Activated naive CD4-positive, alpha-beta T cell (primary cell): ENCODE measurements at places on chromosomes 3 and 15.
A peak's percentile ranks its signal among the peaks of the same experiment; 100 is the strongest.

DNA sequence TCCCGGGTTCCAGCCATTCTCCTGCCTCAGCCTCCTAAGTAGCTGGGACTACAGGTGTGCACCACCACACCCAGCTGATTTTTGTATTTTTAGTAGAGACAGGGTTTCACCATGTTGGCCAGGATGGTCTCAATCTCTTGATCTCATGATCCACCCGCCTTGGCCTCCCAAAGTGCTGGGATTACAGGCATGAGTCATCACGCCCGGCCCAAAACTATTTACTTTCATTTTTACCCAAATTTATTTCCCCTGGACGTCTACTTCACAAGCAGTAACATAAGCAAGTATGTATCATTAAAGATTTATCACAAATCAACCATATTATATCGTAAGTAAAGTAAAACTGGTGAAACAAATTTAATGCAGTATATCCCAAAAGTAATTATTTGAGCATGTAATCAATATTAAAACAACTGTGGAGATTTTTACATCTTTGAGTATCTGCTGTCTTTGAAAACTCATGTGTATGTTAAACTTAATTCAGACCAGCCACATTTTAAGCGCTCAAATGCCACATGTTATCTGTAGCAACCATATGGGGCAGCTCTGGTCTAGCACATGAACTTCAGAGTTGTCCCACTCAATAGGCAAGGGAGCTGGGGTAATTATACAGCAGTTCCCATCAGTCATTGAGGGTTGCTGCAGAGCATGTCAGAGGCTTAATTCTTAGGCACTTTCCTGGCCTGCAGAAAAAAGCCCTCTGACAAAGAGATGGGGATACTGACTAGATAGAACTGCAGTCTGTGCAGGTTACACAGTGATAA, 185.7 kb upstream of the CTDSPL start:
- DNase-seq = no peak

DNA sequence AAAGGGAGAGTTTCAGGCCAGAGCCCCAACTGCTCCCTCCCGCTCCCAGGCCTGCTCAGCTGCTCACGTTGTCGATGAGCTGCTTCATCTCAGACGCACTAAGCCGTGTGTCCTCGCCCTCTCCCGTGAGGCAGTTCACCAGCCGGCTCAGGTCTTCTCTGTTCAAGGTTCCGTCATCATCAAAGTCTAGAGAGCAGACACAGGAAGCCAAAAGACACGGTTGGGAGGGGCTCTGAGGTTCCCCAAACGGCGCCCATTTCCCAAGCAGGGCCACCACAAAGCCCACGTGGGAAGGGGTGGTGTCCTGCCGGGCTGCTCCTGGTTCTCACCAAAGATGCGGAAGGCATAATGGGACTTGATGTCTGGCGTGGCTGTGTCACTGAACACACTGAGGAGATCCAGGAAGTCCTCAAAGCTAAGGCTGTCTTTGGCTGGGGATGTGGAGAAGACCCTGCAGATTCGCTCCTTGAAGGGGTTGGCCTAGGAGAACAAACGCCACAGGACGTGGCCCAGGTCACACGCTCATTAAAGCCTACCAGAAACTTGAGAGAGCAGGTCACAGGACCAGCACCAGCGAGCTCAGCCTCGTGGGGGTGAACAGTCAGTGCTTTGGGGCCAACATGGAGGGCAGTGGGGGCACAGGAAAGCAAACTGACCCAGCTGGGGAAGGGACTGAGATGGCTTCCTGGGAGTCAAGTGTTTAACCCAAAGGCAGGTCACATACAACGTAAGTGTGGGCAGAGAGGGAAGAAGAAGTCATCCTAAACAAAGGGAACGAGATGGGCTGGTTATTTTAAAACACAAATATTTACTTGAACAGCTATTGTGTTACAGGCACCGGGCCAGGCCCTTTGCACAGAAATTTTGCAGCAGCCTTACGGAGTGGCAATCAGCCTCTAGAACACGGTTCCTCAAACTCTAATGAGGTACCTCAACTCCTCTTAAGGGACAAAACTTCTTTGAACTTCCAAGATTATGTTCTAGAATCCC, 2.4 kb downstream of the CIB1 start:
- DNase-seq = peak; percentile 69

DNA sequence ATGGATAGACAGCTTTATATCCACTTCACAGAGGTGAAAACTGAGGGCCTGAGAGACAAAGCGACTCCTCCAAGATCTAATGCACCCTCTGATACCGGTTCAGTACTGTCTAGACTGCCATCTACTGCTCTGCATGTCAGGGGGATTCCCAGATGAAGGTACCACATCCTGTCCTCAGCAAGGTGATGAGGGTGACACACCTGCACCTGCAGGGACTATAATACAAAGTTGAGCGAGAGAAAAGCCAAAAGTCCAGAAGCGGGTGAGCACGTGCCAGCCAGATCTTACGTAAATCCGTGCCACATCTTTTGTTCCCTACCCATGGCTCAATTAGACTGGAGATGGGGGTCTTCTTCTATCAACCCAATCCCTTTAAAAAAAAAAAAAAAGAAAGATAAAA, 32.4 kb upstream of the HES1 start:
- no peak for DNase-seq

DNA sequence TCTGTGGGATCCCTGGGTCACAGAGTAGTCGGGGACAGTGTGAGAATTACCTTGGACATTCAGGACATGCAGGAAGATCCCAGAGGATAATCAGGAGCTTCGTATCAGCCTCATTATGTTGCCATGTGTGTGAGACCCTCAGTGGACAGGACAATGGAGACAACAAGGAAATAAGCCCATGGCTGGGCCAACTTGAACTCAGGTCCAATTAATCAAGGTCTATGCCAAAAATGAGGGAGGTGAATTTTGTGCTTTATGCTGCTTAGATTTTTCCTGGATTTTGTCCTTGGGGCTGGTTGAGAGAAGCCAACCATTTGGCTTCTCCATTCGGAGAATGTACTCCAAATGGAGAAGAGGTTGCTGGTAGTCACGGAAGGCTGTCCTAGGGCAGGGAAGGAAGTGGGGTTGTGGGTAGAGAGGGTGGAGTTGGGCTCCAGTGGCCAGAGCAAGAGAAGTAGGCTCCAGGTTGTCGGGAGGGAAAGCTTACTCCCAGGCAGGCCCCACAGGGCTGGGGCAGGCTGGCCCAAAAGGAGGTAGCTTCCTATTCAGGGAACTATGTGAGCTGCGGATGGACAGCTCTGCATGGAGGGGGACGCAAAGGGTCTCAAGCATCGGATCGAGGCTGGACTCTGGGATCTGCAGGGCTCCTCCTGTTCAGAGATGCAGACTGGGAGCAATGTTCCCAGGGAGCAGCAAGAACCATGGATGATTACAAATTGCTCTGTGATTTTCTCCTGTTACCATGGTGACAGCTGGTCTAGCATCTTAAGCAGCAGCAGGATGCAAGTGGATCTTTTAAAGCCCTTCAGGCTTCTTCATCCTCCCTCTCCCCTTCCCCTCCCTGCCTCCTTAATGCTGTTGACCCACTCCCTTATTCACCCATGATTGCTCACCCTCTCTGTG, 91.1 kb downstream of the WNT7A start:
- DNase-seq = no peak

DNA sequence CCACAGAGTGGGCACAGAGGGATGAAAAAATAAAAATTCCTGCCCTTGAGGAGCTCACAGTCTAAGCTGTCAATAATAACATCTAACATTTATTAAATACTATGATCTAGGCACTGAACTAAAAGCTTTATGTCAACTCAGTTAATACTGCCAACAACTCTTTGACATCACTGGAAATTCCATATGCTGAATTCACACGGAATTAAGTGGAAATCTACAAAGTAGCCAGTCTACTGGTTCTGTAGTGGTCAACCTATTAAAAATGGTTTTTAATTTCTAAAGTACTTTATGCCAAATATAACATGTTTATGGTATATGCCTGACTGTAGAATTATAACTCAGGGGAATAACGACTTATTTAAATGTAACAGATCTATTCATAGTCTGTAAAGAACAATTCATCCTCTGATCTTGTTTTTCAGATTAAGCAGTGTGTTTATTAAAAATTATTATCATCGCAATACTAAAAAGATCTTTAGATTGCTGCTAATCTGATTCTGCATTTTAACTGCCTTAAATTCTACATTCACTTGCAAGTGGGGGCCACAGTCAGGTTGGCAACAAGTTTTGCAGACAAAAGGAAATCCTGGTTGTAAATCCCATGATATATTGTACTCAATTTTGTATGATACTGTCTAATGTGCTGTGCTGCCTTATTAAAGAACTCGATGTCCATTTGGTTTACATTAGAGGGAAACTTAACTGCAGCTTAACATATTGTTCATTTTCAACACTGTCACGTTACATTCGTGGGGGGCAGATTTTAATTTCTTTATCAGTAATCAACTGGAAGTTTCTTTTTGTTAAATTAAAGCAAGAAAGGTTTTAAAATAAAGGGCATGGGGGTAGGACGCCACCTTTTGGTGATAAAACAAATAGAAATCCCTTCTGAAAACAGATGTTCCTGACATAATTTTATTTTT, 2.6 kb upstream of the FOXP1 start:
- no peak for DNase-seq

DNA sequence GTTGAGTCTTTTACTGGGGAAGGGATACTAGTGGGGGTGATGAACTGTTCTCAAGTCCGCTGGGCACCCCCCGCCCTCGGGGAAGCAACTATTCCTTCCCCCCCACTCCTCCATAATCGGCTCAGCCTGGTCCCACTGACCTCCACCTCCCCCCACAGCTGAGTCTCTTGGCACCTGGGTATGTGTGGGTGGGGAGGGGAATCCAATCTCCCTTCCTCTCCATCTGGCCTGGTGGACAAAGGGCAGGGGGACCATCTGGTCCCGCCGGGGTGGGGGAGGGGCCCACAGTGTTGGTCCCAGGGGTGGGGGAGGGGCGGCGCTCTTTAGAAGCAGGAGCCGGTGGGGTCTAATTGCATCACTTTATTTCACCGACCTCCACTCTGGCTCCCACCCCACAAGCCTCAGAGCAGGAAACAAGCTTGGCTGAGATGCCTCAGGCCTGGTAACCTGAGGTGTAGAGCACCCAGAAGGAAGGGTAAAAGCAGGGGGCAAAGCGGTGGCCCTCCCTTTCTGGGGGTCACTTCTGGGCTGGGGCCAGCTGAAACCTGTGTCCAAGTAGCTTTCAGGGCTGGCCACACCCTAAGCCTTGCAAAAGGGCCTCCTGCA, 1.0 kb upstream of the PCBP4 start:
- no peak for DNase-seq

DNA sequence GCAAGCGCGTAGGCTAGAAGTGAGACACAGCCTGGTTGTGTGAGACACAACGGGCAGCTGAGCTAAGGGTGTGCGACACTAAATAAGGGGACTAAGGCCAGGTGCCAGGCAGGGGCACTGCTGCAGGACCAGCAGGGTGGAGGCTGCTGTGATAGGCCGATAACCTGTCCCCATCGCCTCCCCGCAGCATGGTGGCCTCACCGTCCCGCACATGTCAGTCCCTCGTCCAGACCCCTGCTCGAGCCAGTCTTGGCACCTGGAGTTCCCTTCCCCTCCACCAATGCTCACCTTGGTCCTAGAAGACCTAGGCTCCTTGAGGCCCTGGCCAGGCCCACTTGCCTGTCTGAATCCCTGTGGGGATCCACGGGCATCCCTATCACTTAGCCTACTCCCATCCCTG, 96.1 kb downstream of the HMG20A start:
- no peak for DNase-seq

- DNase-seq = no peak
Measured at GRCh38 chr3:76954412-76954811, 85.5 kb upstream of the ROBO2 start.

GRCh38 chr15:60162251-60162967, 158.3 kb downstream of the FOXB1 start:
- no peak for DNase-seq

GRCh38 chr3:165784337-165784736, 52.9 kb downstream of the BCHE start:
- no peak for DNase-seq

DNA sequence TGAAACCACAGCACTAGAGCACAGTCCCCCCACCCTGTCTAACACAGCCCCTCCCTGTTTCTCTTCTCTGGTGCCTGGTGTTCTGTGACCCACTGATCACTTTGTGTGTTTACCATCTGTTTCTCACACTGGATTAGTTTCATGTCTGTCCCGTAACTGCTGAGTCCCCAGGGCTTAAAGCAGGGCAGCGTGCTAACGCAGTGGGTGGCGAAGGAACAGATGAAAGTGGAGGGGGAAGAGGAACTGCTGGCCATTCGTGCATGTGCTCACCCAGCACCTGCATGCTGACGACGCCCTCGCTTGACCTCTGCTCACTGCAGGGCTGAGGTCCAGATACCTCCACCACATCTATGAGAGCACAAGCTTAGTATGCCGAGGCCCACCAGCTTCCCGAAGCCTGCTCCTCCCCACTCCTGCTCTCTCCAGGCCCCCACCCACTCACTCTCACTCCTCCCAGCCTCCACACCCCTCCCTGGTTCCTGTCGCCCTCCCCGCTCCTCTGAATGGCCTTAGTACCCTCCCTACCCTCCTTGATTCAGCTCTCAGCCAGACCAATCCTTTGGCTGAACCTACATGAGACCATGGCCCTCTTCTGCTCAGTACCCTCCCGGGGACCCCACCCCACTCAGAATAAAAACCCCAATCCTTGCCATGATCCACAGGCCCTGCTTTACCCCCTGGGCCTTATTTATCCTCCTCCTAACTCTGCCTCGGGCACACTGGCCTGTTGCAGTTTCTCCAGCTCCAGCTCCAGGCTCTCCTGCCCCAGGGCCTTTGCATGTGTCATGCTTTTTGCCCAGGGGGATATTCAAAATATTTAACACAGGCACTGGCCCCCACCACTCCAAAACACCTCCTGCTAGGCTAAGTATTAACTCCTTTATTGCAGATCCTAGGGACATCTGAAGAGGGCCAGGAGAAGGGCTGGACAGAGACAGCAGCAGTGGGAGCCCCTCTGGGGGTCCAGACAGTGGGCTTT, 15.1 kb upstream of the IQSEC1 start:
- no peak for DNase-seq

DNA sequence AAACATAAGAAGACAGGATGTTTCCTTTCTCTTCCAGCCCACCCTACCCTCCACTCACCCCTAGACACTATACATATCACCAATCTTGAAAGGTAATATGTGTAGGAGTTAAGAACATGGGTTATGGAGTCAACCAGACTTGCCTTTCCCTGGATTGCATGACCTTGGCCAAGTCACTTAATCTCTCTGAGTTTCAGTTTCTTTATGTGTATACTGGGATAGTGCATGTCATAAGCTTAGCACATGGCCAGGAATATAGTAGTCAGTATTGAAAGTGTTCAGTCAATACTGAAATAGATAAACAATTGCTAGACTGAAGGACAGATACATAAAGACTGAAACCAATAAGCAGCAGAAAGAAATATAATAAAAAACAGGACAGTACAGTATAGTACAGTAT, 283.2 kb upstream of the STT3B start:
- DNase-seq = no peak

GRCh38 chr3:106348139-106348690, 479.4 kb upstream of the CBLB start:
- DNase-seq = no peak

- no peak for DNase-seq
Measured at GRCh38 chr3:46509661-46510187, 11.9 kb downstream of the RTP3 start.
